NCI-H187 (cell line): ENCODE measurements at places on chromosomes 5 and 9.

DNA sequence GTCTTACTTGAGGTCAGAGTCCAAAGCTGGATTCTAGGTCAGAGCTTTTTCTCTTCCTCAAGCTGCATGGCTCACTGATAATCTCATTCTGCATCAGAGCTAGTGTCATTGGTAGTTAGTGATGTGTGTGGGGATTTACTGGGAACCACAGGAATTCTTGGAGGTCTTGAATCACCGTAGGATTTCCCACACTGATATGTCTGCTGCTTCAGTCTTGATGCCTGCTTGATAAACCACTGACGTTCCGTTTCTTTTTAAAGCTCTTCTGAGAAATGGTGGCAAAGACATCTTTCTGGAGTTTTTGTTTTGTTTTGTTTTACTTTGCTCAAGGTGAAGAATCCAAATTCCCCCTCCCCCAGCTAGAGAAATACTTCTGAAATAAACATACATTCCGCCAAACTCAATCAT, 1.2 kb upstream of the GARIN3 start:
- DNase-seq, result no peak

- no peak for DNase-seq
Observed at GRCh38 chr9:5453004-5453403, 2.7 kb downstream of the CD274 start.

DNA sequence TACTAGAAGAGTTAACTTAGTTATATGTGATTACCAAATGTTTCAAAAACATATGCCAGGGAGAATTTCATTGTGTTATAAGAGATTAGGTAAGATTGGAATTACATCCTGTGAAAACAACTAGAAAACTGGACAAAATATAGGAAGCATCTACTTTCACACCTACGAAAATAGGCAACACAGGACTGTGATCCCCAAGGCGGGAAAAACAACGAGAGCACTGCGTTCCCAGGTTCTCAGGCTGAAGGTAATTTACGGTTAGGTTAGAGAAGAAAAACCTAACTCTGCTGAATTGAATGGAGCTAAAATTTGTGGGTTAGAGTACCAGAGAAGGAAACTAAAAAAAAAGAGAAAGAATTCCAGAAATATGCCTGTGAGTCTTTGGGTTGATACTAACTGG, 28.4 kb downstream of the ACOT12 start:
- DNase-seq, result no peak

GRCh38 chr9:137477778-137478612, 18.9 kb upstream of the NSMF start:
- DNase-seq, result no peak

DNA sequence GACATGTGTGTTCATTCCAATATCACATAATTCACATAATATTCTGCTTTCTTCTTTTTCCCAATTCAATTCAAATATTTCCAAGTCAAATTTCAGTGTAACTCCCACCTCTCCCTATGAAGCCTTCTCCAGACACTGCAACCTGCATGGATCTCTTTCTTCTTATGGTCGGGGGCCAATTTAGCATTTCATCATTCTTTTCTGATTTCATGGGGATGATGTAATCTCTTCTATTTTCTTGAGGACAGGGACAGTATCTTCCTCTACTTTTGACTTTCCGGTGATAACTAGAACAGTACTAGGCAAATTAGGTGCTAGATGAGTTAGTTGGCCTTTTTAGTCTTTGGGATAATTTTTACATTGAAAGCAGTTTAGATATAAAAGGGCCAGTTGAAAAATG, 92.7 kb downstream of the CARTPT start:
- DNase-seq, result no peak

DNA sequence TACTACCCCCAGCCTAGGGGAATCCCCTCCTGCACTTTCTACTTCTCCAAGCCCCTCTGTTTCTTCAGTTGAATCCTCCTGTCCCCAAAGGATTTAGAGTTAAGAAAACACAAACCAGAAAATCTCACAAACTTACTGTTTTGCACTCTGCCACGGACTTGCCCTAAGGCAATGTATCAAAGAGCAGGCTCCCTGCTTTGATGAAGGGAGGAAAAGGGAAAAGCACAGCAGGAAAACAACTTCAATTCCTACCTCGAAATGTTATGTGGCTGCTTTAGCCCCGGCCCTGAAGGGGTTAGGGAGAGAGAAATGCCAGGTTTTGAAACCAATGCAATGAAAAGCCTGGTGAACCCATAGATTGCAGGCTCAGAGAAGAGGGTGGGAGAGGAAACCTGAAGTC, 254.7 kb downstream of the MAN2A1 start:
- DNase-seq, result no peak

DNA sequence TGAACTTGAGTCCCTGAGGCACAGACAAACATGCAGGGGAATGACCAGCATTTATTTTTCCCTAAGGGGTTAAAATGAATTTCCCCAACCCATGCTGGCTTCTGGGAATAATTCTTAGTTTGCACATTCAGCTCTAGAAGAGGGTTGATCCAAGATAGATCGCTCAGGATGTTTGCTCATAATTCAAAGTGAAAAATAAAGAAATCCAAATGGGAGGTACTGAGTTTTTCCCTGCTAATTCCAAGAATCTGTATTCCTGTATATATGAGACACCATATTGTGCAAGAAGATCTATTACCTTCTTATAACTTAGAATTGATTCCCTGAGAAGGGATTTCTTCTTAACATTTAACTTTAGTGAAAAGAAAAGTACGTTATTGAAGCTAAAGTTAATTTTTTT, 96.2 kb downstream of the VCAN start:
- DNase-seq, result no peak

DNA sequence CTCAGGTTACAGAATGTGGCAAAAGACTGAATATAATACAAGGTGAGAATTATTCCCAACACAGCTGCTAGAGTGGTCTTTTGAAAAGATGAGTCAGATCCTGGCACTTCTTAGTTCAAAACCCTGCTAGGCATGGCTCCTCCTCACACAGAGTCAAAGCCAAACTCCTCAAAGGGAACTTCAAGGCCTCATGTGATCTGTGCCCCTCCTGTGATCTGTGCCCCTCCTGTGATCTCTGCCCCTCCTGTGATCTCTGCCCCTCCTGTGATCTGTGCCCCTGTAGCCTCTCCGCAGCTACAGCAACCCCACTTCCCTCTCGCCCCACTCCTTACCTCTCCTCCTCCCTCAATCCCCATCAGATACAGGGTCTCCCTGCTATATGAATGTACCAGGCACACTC, 525.5 kb upstream of the CCNG1 start:
- DNase-seq, result no peak

GRCh38 chr9:35609001-35609819, 4.1 kb downstream of the TESK1 start:
- DNase-seq, result no peak

GRCh38 chr9:117491491-117491890, 76.6 kb upstream of the ASTN2 start:
- no peak for DNase-seq

DNA sequence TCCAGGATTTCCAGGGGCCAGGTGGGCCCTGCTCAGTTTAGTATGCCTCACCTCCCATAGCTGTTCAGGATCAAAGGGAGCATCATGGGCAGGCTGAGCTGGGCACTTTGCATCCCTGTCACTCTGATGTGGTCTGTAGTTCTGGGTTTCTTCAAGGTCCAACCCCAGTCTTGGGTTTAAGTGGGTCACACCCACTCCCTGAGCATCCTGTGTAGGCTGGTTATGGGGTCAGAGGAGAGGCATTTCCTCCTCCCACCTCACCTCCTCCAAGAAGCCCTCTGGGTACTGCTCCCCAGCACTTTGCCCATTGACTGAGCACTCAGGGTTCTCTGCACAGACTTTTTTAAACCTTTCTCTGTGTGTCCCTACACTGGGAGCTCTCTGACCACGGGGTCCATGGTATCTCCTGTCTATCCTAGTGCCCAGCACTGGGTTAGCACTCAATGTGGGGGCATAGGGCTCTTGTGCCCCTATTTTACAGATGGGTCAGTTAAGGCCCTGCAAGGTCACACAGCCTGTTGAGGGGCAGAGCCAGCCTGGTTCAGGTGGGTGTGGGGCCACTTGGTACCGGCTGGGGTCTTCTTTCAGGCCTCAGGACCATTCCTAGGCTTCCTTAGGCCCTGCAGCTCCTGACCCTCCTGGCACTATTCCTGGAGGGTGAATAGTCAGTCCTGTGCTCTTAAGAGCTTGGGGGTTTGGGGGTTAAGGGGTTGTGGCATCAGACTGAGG, 19.0 kb downstream of the CXXC5 start:
- DNase-seq, result no peak

GRCh38 chr9:112665347-112665746, 52.6 kb downstream of the INIP start:
- no peak for DNase-seq

- DNase-seq, result no peak
Observed at GRCh38 chr9:130947618-130948140, 8.6 kb upstream of the FIBCD1 start.

GRCh38 chr5:149324641-149325040, 20.7 kb upstream of the GRPEL2 start:
- no peak for DNase-seq

GRCh38 chr5:170312666-170313065, 15.1 kb upstream of the LCP2 start:
- no peak for DNase-seq

DNA sequence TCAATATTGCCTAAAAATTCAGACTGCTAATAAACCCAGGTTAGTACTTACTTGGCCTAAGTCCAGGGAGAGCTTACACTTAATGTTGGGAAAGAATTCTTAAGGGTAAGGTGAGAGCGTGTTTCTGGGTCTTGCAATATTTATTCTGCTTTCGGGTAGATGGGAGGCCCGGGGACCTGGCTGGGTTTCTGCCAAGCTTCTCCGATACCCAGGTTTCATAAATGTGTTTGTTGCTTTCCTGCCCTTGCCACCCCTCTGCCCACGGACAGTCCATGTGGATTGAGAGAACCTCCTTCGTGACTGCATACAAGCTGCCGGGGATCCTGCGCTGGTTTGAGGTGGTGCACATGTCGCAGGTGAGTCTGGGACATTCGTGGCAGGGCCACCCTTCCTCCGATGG, 48.4 kb upstream of the FOXI1 start:
- no peak for DNase-seq

GRCh38 chr9:120707170-120707569, 7.1 kb downstream of the MEGF9 start:
- DNase-seq, result no peak

- no peak for DNase-seq
Observed at GRCh38 chr9:91765296-91765695, 184.7 kb downstream of the ROR2 start.

- no peak for DNase-seq
Observed at GRCh38 chr5:177489119-177489716, 8.2 kb downstream of the PDLIM7 start.

GRCh38 chr9:100104314-100104713, 5.3 kb downstream of the INVS start:
- no peak for DNase-seq

DNA sequence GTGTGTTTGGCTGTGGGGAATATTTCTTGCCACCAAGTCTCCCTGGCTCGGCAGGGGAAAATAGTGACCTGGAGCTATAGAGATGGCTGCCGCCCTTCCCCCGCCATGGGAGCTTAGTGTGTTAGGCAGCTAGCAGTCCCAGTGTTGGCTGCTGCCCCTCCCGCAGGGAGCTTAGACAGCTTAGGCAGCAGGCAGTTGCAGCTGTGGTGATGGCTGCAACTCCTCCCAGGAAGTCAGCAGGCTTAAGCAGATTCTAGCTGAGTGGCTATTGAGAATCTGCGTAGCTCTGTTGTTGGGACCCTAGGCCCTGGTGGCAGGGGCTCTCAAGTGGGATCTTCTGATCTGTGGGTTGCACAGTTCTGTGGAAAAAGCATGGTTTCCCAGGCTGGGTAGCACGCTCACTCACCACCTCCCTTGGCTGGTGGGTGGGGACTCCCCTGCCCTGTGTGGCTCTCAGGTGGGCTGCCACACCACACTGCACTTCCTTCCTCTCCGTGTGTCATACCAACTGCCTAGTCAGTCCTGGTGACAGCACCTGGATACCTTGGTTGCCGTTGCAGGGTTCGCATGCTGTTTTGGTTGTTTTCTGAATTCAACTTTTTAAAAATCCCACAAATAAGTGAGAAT, 9.3 kb downstream of the OR1N2 start:
- DNase-seq, result no peak

DNA sequence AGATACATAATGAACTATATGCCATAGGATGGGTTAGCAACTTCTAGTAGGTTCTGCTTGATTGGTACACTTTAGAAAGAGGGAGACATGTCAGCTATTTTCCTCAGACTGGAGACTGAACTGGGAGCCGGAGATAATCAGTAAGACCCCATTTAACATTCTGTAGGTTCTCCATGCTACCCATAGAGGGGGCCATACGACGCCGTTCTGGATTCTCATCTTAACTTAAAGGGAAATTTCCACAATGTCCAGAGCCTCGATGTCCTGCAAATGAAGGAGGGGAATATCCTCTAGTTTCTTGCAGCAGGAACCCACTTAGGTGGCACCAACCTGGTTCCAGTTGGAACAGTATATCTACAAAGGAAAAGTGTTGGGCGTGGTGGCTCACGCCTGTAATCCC, 22.3 kb upstream of the NPM1 start:
- DNase-seq, result no peak

GRCh38 chr9:28120626-28121025, 547.3 kb upstream of the C9orf72 start:
- DNase-seq, result no peak

DNA sequence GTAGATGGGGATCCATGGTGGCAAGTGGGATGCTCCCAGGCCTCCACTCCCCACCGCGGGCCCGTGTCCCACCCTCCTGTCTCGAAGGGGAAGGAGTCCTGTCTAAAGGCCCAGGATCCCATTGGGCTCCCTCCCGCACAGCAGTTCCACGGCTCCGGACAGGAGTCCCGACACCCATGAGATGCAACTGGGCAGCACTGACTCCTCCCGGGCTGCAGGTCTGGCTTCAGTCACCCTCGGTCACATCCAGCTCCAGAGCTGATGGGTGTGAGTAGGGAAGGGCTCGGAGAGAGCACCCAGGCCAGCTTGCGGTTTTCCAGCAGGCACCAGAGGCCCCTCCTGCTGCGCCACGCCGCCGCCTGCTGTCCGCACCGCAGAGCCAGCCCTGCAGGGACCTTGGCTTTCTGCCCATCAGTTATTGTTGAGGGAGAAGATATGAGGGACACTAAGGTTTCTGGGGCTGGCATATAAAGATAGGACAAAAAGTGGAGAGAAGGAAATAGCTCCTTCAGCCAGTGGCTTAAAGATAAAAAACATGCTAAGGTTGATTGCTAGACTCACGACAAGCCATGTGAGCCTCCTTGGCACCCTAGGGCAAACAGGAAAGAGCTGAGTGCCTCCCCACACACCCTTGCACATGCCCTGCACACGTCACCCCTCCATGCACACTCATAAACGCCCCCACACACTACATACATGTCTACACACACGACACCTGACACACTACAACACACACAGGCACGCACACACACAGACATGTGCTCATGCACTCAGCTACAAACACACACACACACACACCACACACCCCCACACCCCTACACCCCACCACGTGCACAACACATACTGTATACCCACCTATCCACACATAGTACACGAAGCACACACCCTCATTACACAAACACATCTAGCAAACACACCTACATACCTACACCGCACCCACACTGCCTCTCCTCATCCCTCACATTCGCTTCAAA, 79.0 kb downstream of the AK8 start:
- no peak for DNase-seq

- no peak for DNase-seq
Observed at GRCh38 chr9:72537671-72538070, 16.3 kb downstream of the TMC1 start.
